Fibroblast of skin of left biceps (primary cell): ENCODE measurements at places on chromosomes 12 and 14.

- peak; percentile 68 for DNase-seq
These were observed 4.7 kb downstream of the NAB2 start for GRCh38 chr12:57093415-57094207.

DNA sequence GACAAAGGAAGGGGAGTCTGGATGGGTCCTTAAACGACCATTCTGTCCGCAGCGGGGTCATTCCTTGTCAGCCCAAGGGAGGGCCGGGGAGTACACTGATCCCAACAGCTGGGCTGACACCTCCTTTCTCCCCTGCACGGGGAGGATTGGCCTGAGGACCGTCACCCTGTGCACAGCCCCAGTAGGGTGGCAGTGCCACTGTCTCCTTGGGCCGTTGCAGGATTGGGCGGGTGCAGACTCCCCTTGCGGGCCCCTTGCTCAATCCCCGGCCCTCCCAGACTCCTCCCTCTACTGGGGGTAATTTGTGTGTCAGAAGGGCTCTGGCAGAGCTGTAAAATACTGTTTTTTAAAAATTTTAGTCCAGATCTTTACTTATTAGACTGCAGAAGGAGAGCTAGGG, 12.6 kb upstream of the AMN start:
- no peak for DNase-seq

DNA sequence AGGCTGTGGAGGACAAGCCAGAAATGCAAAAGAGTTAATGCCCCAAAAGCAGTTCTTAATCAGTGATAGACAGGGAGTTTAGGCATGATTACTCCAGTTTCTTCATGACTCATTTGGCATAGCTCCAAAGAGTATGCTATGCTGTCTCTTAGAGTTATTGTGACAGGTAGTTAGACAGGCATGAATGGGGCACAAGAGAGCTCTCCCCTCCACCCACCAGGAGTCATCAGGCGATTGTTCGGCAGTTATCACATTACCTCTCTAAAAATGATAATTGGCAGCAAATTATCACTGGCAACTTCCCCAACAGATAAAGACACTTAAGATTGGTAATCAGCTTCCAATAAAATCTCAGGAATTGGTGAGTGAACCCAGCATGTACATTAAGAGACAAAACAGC, 320.1 kb downstream of the DAD1 start:
- no peak for DNase-seq

DNA sequence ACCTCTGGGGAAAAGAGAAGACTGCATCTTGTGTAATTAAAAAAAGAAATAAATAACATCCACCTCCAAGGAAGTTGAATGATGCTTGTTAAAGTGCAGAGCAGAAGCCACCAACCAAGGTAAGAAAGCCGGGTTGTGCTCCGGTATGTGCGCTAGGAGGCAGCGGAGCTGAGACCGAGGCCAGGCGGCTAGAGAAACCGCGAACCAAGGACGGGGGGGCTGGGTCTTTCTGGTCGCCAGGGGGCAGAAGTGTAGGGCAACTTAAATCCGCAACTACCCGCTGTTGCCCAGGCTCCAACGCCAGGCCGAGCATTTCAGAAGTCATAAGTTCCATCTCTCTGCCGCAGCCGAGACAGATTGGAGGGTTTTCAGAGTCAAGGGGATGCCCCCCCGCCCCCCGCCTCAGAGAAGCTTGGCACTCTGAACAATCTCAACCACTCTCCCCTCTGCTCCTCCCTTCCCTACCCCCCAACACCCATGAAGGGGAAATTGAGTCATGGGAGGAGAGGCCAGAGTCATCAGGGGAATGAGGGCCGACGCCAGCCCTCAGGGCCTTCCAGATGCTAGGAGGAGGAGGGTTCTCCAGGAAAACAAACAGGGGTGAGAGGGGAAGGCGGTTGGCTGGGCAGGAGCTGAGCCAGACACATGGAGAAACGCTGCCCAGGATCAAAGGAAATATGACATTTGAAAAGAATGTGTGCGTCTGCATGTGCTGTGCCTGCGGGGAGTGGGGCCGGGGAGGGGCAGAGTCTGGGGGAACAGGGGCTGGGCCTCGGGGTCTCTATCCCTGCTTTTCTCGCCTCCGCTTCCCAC, 2.2 kb upstream of the NFATC4 start:
- DNase-seq = peak; percentile 75
